ENCODE measurements at places on chromosomes 5 and 9. TPM values are rescaled to one million over a fixed set of nuclear protein-coding genes. Genes with fewer than 3 reads are reported as not detected.
A peak's percentile ranks its signal among the peaks of the same experiment; 100 is the strongest.

The NR6A1 gene
- 1.2 TPM for total RNA-seq

The TAF11L12 gene
- total RNA-seq = not detected

The GAS1 gene
- 39.3 TPM for total RNA-seq

The SLC34A3 gene
- not detected for total RNA-seq

The SPATA31E1 gene
- not detected for total RNA-seq

DNA sequence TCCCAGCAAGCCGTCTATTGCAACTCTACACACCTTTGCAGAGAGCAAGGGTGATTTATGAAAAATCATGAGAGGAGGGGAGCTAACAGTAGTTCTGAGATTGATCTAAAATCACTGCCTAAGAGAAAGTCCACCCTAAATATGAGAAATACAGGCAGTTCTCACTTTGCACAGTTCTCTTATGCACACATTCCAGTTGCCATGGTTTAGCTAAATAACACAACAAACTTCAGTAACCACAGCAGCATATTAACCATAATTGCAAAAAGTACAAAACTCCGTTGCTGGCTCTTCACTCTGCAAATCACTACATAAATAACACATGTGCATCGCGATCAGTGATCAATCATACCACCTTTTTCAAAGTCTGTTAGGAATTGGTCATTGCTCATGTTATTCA is 31.1 kb downstream of the PGGT1B start:
- DNase-seq = no peak

GRCh38 chr9:82284758-82285157 is 296.2 kb downstream of the SPATA31D1 start:
- DNase-seq = no peak

- no peak for DNase-seq
Measured at GRCh38 chr5:114957384-114957783, 212.3 kb downstream of the TRIM36 start.

- no peak for DNase-seq
Measured at GRCh38 chr5:73514418-73514817, 16.2 kb downstream of the BTF3 start.

DNA sequence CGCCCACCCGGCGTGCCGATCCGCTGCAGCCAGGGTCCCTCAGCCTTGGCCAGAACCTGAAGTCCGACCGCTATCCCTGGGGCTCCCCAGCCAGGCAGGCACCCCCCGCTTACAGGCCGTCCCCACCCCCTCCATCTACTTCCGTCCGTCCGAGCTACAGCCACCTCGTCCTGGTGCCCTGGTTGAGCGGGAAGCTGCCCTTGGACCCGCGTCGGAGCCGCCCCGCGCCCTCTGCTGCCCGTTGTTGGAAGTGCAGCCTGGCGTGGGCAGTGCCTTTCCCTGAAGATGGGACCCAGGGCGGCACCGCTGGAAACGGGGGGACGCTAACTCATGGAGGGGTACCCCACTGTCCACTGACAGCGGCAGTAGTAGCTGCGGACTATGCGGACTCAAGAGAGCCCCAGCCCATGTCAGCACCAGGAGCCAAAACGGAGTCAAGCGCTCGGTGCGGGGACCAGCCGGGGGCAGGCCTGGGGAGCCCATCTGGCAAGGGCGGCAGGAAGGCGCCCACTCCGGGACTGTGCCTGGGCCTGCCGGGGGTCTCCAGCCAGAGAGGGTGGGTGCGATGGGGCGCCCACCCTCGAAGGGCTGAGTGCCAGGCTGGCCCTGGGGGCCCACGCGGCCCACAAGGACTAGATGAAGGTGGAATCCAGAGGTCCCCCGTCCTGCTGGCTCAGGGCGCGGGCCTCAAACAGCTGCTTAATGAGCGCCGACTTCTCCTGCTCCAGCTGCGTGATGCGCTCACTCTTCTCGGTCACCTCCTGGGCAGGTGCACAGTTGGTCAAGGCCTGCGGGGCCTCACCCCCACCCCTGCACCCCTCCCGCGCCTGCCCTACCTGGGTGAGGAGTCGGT is 6.1 kb downstream of the SAPCD2 start:
- peak; percentile 73 for DNase-seq

- no peak for DNase-seq
Measured at GRCh38 chr9:35811381-35812024, 559 bp downstream of the SPAG8 start.

DNA sequence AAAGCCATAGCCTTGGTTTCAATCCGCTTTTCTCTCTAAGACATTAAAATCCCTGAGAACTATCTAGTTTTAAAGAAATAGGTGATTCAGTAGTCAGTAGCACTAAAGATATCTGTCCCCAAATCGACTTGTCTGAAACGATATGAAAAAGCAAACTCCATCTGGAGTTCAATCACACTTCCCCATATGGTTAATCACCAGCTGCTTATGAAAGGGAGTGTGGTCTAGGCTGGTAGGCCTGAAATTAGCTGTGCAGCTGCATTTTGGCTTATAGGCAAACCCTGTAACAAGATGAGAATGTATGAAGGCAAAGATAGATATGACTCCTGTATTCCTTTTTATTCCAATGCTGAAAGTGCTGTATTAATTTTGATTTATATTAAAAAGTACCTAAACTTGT is 65.9 kb downstream of the DMRTA1 start:
- DNase-seq = no peak

DNA sequence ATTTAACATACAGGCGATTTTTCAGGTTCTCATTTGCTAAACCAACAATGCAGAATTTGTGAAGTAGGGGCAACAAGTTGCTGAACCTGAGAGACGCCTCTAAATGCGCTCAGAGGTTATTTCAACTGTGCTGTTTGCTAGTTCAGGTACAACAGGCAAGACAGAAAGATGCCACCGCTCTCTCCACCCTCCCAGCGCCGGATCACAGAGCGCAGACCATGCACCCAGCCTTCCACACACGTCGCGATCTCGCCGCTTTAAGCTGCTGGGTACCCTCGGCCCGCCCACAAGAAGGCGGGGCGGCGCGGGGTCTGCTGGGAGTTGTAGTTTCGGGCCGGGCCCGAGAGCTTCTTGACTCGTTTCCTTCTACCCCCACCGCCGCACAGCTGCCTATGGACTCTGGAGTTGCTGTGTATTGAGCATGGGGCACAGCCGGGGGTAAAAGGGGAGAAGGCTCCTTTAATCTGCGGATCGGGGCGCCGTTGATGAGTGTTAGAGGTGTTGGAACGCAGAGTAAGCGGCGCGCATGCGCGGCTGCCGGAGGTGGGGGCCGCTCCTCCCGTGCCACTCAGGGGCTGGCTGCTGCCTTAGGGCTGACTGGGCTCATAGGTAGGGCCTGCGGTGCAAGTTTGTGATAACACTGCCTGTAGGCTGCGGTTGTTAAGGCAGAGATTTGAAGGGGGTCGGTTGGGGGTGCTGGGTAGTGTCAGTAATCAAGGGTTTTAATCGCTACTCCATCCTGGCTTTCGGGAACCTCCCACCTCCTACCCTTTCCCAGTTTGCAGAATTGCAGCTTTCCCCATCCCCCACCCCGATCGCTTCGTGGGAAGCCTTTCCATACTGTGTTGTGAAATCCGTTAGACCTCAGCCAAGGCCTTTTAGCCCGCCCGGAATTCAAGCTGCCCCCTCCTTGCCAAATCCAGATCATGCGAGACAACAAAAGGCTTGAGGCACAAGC is 40.3 kb upstream of the ABCA1 start:
- DNase-seq = peak; percentile 92
